Mesothelial cell of epicardium (in vitro differentiated cells): ENCODE measurements at places on chromosomes 7 and 10.
A peak's percentile ranks its signal among the peaks of the same experiment; 100 is the strongest.

- H3K4me3 ChIP-seq, result peak overlapping the region; percentile 47
- DNase-seq, result no peak
- H3K27me3 ChIP-seq, result peaks cover 83% of the 10 kb centered on the region
- H3K4me1 ChIP-seq, result peaks cover 5% of the 10 kb centered on the region
Measured at GRCh38 chr10:132184816-132185593, 1.7 kb upstream of the DPYSL4 start.

- no peak overlapping the region for H3K4me3 ChIP-seq
- H3K27me3 ChIP-seq, result peaks cover 19% of the 10 kb centered on the region
- H3K4me1 ChIP-seq, result peaks cover 2% of the 10 kb centered on the region
- H3K27ac ChIP-seq, result no peak overlapping the region
- DNase-seq, result no peak
- no peaks in the 10 kb centered on the region for H3K36me3 ChIP-seq
Measured at GRCh38 chr10:128206676-128207075, 80.5 kb upstream of the MKI67 start.

DNA sequence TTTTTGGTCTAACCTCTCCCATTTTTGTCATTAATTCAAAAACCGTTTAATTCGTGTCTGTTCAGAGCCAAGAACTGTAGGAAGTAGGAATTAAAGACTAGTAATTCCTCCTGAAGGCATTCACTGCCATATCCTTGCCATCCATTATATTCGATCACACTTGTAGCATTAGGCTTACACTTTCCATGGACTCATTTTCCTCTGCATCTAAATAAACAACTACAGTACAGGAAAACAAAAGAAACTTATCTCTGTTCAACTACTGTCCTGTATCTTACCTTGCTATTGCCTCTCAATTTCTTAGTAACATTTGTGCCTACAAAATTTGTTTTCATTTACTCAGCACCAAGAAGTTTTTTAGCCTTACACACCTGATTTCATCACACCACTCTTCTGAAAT lies 111.6 kb upstream of the SEMA3C start:
- H3K36me3 ChIP-seq, result no peaks in the 10 kb centered on the region
- DNase-seq, result no peak
- H3K4me1 ChIP-seq, result peaks cover 27% of the 10 kb centered on the region
- H3K4me3 ChIP-seq, result no peak overlapping the region
- H3K27me3 ChIP-seq, result no peaks in the 10 kb centered on the region

DNA sequence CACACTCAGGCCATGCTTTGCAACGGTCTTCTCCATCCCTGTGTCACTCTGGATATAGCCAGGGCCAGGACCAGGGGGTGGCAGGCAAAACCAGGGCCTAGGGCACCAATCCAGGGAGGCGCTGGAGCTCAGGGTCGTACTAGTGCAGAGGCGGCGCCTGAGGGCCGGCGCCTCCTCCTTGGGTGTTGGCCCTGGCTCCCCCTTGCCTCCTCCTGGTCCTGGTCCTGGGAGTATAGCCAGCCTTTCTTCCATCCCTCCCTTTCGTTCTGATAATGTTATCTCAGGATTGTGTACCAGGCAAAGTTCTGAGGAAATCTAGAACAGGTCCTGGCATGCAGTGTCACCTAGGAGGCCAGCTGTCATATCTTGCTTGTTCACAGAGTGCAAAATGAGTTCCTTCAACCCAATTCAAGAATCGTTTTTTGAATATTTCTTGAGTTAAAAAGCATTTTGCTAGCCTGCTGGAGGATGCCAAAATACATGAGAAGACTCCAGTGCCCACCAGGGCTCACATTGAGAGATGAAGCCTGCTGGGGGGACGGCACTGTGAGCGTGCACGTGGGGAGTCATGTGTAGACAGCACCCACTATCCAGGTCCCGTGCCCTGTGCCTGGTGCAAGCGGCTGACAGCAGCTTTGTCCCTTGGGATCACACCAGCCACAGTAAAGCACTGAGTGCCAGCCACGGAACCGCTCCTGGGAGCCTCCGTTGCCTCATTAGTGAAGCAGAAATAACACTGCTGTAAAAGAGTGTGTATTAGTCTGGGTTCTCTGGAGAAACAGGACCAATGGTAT lies 106.9 kb upstream of the C7orf33 start:
- no peak for DNase-seq
- H3K4me1 ChIP-seq, result peaks cover 18% of the 10 kb centered on the region
- no peaks in the 10 kb centered on the region for H3K27me3 ChIP-seq
- no peaks in the 10 kb centered on the region for H3K36me3 ChIP-seq
- H3K27ac ChIP-seq, result no peak overlapping the region
- no peak overlapping the region for H3K4me3 ChIP-seq

- peaks cover 6% of the 10 kb centered on the region for H3K36me3 ChIP-seq
- H3K4me1 ChIP-seq, result peaks cover 1% of the 10 kb centered on the region
- no peak overlapping the region for H3K4me3 ChIP-seq
- H3K27ac ChIP-seq, result no peak overlapping the region
Measured at GRCh38 chr7:47000561-47000960, 581.4 kb downstream of the TNS3 start.

DNA sequence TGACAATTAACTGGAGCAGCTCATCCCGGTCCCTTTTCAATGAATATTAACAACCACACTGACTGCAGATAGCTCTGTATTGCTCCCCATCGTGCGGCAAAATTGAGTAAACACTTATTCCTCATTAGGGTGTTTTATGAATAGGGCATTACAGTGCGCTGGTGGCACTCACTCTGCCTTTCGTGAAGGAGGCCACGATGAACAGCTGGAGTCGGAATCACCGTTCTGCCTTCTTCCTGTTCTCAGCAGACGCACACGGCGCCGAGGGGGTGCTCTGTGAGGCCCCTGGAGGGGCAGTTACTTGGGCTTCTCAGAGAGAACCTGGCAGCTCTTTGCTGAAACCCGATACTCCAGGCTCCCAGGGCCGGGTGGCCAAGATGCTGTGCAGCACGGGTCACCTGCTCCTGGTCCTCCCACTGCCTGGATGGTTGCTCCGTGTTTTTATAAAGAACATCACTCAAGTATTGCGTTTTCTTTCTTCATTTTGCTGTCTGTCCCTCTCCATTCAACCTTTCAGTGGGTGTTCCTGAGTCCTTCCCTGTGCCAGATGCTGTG lies 241.9 kb downstream of the GLRX3 start:
- DNase-seq, result no peak
- H3K27ac ChIP-seq, result no peak overlapping the region
- H3K4me1 ChIP-seq, result no peaks in the 10 kb centered on the region
- H3K4me3 ChIP-seq, result no peak overlapping the region

- H3K27me3 ChIP-seq, result no peaks in the 10 kb centered on the region
- no peak overlapping the region for H3K4me3 ChIP-seq
- H3K27ac ChIP-seq, result peak overlapping the region; percentile 21
- H3K36me3 ChIP-seq, result peaks cover 5% of the 10 kb centered on the region
- DNase-seq, result no peak
Measured at GRCh38 chr7:6248581-6248980, 23.8 kb downstream of the CYTH3 start.
